CD4-positive, alpha-beta T cell treated with Interleukin-2 at 100 ng/mL for 4 hours (primary cell): ENCODE measurements at places on chromosomes 6 and 20.

GRCh38 chr6:6497976-6498375 is 90.5 kb upstream of the LY86 start:
- no peak for DNase-seq

GRCh38 chr6:52603000-52603795 is 26.3 kb upstream of the TRAM2 start:
- DNase-seq, result no peak

DNA sequence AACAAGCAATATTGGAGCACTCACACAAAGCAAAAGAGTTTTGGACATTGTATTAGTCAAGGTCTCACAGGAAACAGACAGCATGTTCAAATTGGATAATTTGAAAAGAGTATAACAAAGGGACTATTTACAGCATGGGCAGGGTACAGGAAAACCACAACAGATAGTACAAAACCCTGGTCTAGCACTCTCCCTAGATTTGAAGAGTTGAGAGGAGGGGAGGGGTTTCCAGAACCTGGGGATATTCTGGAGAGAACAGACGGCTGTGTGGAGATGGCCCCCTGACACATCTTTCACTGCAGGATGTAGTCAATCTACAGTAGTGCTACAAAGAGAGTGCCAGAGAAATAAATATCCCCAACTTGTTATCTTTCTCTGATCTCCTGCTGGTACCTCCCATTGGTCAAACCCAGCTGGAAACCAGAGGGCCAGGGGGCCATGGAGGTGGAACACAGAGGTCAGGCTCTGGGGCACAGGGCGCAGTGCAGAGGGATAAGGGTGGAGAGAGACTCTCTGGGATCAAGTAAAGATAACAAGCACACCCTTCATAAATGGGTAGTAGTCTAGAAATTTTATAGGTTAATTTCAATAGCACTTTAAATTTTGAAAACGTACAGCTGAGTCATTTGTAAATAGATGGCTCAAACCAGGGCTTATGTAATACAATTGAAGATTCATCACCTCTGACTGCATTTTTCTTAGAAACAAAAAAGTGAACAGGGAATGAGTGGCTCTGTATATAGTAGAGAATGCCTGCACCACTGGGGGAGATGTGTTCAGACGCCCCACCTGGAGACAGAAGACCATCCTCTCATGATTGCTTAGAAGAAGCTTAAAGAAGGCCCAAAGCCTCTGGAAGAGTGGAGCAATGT is 25.7 kb downstream of the RCAN2 start:
- no peak for DNase-seq

DNA sequence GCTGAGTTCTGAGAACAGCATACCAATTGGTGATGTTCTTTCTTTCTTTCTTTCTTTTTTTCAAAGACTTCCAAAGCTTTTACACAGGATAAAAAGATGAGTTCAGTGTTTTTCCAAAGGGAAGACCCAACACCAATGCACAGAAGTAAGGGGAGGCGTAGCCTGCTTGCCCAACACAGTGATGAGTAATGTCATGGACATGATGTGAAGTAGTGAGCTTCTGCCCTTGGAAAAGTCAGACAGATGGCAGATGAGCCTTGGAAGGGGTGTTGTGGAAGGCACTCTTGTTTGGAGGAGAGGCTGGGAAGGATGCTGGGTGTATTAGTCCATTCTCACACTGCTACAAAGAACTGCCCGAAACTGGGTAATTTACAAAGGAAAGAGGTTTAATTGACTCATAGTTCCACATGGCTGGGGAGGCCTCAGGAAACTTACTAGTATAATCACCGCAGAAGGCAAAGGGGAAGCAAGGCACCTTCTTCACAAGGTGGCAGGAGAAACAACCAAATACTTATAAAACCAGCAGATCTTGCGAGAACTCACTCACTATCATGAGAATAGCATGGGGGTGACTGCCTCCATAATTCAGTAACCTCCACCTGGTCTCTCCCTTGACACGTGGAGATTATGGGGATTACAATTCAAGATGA is 12.6 kb downstream of the LRP11 start:
- DNase-seq, result no peak

DNA sequence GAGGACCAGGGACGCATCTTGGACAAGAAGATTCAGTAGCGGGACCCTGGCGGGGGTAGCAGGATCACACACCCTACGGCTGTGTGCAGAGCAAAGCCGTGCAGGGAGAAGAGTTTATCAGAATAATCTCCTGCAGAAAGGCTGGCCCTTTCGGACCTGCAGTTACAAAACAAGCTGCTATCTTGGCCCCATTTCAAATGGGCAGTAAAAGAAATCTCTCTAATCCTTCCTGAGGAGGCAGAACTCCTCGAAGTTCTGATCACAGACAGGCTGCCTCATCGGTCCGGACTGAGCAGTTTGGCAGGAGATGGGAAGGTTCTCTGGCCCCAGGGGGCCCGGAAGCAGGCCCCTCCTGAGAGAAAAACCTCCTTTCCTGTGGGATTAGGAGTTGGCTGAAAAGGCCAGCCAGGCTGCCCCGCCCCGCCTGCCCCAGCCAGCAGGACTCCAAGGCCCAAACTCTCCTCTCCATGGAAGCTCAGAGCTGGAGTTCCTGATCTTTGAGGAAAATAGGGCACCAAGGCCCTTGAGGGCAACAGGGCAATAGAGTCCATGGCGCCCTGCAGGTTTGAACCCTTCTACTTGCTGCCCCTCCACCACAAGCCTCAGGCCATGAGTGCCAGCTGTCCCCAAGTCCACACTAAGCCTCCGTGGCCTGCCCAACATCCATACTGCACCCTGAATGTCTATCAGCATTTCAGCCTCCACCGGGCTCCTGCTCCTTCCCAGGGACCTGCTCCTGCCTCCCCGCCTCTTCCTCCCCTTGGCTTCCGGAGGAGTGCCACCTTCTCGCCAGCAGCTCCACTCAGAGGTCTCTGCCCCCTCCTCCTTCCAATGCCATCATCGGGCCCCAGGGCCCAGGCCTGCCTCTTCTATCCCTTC is 141.3 kb downstream of the PREX1 start:
- no peak for DNase-seq

GRCh38 chr6:21969192-21969591 is 327.6 kb downstream of the PRL start:
- DNase-seq, result no peak

DNA sequence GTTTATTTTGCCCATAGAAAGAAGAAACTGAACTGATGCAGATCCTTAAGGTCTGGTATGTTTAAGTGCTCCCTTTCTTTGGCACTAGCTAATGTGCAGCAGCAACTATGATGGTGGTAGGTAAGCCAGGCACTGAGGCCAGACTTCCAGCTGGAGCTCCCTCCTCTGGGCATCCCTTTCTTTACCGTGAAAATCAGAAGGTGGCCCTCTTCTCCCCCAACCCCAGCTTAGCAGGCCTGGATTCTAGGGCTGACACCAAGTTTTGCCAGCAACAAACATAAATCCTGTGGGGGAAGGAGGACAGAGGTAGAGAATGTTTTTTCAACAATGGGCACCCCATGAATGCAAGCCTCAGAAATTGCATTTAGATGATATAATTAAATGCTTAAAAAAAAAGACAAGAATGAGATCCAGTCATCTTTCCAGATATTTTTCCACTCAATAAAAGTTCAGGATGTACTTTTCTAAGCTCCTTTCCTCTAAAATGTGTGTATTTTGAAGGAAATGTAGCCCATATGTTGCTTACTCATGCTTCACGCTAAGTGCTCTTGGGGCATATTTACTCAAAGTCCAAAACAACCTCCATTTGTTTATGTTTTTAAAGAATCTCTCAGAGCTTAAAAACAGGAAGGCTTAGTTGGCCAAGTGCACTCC is 123.9 kb upstream of the NXT1 start:
- DNase-seq, result no peak

- DNase-seq, result no peak
Measured at GRCh38 chr6:42453654-42454427, 2.1 kb upstream of the TRERF1 start.

- DNase-seq, result no peak
Measured at GRCh38 chr6:95547043-95547442, 30.3 kb upstream of the MANEA start.

DNA sequence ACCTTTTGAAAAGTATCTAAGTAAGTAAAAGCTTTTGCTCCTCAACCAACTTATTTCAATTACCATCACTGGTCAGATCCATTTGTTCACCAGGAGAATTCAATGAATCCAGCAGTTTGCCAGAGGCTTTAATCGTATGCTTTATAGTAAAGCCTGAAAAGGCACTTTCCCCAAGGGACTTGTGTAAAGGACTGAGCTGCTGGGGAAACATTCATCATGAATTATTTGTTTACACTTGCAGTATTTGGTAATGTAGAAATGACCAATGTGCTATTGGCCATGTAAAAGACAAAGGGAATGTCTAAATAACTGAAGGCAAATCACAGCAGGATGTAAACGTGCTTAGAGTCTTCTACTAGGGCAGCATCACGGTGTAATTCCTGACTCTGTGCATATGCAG is 471.4 kb downstream of the ADGRB3 start:
- DNase-seq, result no peak

- no peak for DNase-seq
Measured at GRCh38 chr6:143958839-143959399, 49.1 kb downstream of the PLAGL1 start.

- no peak for DNase-seq
Measured at GRCh38 chr6:75693534-75693933, 55.5 kb upstream of the MYO6 start.

GRCh38 chr6:89667872-89668556 is 29.5 kb upstream of the LYRM2 start:
- no peak for DNase-seq

DNA sequence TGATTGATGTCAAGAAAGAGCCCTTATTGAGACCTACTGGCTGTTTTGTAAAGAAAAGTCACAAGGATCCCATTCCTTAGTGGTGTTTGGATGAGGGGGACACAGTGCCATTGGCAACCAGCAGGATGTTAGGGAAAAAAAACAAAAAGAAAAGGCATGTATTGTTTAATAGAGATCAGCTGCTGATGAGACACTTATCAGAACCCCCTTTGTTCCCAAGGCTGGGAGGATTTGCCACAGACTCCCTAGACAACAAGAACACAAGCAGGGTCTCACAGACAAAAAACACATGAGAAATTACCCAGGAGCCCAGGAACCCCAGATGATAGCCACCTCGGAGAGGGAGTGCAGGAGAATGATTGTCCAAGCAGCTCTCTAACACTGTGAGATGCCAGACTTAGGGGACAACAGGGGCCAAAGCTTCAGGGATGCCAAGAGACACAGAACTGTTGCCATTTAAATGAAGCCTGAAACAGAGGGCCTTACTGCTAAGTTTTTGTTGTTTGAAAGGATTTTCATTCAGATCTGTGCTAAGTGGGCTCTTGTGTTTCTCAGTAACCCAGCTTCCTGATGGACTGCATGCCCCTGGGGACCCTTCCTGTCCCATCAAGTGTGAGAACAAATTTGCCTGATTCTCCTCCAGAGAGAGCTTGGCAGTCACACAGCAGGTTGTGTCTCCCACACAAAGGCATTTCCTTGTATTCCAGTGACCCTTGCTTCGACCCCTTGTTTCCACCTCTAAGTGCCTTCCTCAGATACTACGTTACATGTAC is 48.7 kb upstream of the HEY2 start:
- DNase-seq, result no peak

DNA sequence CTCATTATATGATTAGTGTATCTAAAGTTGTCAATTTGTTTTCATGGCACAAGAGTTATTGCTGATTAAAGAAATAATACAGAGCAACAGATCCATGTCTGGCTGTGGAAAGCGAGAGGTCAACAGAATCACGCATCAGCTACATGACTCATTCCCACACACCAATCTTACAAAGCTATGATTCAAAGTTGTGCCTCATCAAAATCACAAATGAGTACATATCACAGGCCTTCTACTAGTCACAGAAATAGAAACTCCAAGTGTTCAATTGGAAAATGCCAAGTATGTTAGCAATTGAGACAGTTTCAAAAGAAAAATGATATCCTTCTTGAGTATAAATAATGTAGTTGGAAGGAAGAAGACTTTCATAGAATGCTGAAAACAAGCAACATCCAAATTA is 57.8 kb upstream of the NKAIN2 start:
- no peak for DNase-seq

- no peak for DNase-seq
Measured at GRCh38 chr20:1469925-1470571, 3.4 kb upstream of the NSFL1C start.

- DNase-seq, result no peak
Measured at GRCh38 chr6:107292715-107293271, 166.6 kb downstream of the PDSS2 start.

GRCh38 chr20:33568378-33568777 is 78.5 kb downstream of the CBFA2T2 start:
- DNase-seq, result no peak

- DNase-seq, result no peak
Measured at GRCh38 chr6:97322226-97322625, 39.2 kb upstream of the MMS22L start.

DNA sequence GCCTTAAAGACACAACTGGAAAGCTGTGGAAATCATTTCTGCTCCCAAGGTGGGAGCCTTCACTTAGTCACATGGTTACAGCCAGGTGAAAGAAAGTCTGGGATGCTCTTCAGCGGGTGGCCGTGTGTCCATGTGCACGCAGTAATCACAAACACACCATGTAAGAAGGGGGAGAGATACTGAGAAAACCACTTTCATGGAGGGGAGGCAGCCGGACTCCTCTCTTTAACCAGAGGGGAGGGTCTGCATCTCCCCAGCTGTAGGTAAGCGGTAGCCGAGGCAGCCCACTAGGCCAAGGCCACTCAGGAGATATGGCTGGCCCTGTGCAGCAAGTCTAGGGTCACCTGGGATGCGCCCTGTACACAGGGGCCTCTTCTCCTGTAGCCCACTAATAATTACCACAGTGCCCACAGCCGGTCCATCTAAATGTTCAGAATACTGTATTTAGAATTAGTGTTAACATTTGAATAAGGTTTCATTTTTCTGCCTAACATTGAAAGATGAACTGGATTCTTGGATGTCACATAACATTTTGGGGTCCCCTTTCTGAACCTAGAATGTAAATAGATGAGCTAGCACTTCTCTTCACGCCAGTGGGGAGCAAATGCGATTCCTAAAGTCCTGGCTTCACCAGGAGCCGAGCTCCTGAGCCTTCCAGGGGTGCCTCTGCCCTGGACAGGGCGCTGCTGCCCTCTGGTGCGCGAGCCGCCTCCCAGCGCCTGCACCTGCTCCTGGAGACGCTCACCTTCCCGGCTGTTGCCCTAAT is 15.9 kb downstream of the GPR31 start:
- DNase-seq, result peak; percentile 49
